OCI-M1 (cell line): ENCODE measurements at places on chromosomes 11 and 22.
A peak's percentile ranks its signal among the peaks of the same experiment; 100 is the strongest.

DNA sequence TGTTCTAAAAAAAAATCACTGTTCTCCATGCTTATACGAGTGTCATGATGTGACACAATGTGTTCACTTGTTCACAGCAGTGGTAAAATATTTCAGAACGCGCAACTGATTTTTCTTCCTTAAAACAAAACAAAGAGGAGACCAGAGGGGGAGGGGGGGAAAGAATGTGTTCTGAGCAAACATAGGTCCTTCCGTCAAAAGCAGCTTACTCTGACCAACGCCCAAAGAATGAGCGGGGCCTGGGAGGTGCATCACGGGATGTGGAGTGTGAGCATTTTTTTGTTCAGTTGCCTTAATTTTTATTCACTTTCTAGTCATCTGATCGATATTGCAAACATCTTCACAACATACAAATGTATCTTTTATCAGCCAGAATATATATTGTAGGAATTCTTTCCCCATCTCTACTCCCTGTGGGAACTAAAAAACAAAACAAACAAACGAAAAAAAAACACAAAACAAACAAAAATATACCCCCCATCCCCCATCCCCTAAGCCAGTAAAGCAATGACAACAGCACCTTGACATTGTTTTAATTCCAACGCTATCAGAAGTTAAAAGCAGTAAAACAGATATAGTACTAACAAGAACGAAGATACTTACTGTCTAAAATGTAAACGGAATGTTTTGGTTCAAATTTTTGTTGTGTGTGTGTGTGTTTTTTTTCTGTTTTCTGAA is 43.3 kb downstream of the BDNF start:
- DNase-seq, result no peak

DNA sequence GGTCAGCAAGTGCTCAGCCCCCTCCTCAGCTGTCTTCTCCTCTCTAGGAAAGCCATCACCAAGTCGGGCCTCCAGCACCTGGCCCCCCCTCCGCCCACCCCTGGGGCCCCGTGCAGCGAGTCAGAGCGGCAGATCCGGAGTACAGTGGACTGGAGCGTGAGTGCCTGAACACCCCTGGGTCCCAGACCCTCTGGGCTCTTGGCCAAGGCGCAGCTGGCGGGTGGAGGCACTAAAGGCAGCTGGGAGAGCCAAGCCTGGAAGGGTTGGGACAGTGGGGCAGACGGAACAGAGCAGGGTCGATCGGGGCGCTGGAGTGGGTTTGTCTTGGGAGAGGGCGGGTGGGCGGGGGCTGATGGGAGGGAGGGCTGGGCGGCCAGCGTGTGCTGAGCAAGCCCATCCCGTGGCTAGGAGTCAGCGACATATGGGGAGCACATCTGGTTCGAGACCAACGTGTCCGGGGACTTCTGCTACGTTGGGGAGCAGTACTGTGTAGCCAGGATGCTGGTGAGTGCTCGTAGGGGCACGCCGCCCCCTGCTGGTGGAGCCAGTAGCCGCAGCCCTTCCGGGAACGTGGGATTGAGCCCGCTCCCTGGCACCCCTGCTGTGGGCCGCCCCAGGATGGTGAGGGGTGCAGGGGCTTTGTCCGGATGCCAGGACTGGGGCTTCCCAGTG is 14.1 kb upstream of the MDK start:
- DNase-seq, result peak; percentile 58

GRCh38 chr11:133719532-133720235 is 125.6 kb downstream of the SPATA19 start:
- no peak for DNase-seq

DNA sequence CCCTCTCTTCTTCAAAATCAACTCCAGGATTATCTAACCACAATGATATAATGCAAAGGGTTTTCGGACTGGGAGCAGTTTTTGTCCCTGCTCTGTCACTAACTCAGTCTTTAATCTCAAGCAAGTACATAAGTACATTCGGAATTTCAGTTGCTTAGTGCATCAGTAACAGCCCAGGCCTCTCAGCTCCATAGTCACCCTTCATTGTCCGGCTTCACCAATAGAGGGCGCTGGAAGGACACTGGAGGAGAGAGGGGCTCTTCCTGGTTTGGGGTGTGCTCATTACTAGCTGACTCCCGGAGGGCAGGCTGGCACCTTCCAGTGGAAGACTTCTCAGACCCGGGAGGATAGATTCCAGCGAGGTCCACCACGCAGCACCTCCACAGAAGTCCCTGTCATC is 90.4 kb upstream of the PDGFD start:
- DNase-seq, result peak; percentile 39

DNA sequence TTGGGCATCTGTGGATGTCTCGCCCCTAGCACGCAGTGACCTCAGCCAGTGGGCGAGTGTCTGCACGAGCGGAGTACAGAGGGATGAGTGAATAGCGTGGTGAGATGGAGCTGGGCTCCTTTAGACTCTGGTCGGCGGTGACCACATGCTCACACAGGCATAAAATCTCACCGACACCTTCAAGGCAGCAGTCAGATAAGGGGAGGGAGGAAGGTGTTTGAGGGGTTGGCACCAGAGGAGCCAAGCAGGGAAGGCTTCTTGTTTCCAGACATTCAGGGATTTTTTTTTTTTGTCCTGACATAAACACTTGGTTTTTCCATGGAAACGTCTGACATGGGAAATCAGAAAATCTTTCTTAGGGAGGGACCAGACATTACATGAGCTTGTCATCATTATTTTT is 35.8 kb downstream of the GRIK4 start:
- DNase-seq, result no peak

GRCh38 chr22:29090039-29090438 is 17.2 kb downstream of the KREMEN1 start:
- no peak for DNase-seq

DNA sequence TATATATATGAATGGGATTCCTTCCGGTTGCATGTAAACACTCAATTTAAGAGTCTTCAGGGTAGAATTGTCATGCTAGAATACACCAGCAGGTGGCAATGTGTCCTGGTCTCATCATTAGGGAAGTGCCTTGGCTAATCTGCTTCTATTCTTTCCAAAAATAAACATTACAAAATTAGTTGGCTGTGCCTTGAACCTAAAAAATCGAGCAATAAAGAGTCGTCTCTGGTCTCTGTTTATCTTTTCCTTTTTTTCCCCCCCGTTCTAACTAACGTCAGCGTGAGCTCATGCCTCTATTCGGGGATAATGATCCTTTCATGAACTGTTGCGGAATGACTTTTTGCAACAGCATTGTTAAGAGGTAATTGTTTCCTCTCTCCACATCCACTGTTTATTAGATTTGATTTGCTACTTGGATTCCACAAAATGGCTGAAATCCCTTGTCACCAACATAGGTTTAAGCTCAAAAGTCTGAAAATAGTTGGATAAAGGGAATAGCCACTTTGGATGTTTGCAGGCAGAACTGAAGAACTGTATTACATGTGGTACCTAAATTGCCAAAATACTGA is 1.2 kb upstream of the ARHGEF12 start:
- DNase-seq, result peak; percentile 97

- DNase-seq, result no peak
Observed at GRCh38 chr22:28172892-28173670, 254.0 kb upstream of the PITPNB start.

- no peak for DNase-seq
Observed at GRCh38 chr11:127844876-127845275, 742.5 kb downstream of the ETS1 start.

- no peak for DNase-seq
Observed at GRCh38 chr22:28658448-28658847, 21.2 kb downstream of the TTC28 start.

- no peak for DNase-seq
Observed at GRCh38 chr11:9446230-9446629, 14.6 kb upstream of the ZNF143 start.

GRCh38 chr11:73983741-73984538 is 1.3 kb upstream of the UCP2 start:
- peak; percentile 83 for DNase-seq

GRCh38 chr11:10309163-10310093 is 4.6 kb downstream of the ADM start:
- DNase-seq, result peak; percentile 21

DNA sequence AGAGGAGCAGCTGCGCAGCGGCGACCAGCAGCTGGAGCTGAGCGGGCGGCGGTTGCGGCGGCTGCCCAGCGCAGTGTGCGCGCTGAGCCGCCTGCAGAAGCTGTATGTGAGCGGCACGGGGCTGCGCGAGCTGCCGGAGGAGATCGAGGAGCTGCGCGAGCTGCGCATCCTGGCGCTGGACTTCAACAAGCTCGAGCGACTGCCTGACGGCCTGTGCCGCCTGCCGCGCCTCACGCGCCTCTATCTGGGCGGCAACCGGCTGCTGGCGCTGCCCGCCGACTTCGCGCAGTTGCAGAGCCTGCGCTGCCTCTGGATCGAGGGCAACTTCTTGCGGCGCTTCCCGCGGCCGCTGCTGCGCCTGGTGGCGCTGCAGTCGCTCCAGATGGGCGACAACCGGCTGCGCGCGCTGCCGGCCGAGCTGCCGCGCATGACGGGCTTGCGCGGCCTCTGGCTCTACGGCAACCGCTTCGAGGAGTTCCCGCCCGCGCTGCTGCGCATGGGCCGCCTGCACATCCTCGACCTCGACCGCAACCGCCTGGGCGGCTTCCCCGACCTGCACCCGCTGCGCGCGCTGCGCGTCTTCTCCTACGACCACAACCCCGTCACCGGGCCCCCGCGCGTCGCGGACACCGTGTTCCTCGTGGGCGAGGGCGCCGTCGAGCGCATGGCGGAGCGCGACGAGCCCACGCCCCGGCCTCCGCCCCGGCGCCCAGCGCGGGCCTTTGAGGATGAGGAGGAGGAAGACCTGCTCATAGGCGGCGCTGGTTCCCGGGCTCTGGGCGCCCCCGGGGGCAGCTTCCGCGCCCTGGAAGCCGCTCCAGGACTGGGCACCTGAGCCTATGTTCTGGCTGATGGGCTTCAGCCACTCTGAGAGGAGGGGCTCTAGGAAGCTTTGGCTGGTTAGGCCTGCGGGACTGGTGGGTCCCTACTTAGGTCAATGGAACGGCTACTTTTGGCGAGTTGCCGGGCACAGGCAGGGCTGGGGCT is 787 bp downstream of the LRRC10B start:
- no peak for DNase-seq

- DNase-seq, result no peak
Observed at GRCh38 chr11:129144256-129144655, 47.9 kb downstream of the ARHGAP32 start.

- DNase-seq, result no peak
Observed at GRCh38 chr11:112962579-112963367, 1.6 kb downstream of the NCAM1 start.

GRCh38 chr11:108121274-108122155 is at the start of gene ACAT1:
ACAT1 (plus strand) TSS chr11:108121567; CDS start chr11:108121607, 40 bp downstream.
- peak; percentile 85 for DNase-seq

GRCh38 chr11:62115085-62115694 is 8.6 kb upstream of the INCENP start:
- DNase-seq, result no peak

DNA sequence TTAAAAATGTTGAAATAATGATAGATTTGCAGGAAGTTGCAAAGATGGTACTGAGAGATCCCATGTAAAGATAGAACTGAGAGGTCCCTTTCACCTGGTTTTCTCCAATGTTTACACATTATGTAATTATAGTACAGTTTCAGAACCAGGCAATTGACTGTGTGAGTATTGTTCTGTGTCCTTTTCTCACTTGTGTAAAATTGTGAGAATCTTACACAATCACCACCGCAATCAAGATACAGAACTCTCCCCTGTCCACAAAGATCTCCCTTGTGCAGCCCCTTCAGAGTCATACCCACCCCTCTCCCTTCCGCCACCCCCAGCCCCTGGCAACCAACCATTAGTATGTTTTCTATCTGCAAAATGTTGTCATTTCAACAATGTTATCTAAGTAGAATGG is 119.8 kb upstream of the NAV2 start:
- DNase-seq, result no peak

DNA sequence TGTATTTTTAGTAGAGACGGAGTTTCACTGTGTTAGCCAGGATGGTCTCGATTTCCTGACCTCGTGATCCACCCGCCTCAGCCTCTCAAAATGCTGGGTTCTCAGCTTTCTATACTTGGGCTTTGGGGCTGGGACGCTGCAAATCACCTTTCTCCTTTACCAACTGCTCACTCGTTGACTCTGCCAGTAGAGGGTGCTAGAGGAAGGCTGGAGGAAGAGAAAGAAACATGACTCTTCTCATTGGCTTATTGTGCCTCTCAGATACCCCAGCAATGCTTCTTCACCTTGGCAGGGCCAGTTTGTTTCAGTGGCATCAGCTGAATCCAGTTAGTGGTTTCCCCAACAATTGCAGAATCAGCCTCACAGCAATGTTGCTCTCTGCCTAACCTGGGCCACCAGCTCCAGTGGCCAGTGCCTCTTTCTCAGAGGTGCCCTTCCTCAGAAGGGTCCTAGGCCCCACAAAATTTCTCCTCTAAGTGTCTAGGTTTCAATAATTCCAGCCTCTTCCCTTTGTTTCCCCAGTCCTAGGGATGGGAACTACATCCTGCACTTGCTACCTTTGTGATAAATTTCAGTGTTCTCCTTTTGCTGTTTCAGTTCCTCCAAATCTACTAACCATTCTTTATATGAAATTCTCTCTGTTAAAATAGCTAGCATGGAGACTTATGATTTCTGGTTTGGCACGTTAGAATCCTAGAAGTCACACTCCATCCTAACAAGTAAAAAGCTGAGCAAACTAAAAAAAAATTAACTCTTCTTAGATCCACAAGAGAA is 71.5 kb upstream of the VSTM5 start:
- DNase-seq, result peak; percentile 89

- DNase-seq, result no peak
Observed at GRCh38 chr11:111812211-111812610, 46.0 kb upstream of the PPP2R1B start.

DNA sequence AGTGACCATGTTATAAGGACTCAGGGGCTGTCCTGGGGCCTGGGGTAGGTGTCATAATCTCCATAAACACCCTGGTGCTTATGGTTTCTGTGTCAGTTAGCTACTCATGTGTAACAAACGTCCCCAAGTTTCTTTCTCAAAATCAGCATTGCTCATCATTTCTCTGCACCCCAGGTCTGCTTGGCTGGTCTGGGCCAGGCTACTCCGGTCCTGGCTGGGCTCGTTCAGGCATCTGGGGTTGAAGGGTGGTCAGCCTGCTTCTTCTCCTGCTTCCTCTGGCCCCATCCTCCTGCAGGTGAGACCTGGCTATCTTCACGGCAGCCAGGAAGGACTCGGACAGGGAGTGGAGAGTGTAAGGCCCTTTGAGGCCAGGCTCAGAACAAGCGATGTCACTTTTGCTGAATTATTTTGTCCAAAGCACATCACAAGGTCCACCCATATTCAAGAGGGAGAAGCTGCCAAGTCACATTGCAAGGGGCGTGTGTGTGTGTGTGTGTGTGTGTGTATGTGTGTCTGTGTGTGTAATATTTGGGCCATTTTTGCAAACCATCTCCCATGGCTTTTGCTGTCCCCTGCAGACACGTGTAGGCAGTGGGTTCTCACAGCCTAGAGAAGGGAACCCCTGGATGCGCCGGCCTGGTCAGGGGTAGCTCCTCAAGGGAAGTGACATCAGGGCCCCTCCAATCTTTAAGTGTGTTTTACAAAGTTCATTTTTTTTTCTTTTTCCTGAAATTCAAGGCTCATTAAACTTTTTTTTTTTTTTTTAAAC is 535.8 kb downstream of the TBC1D22A start:
- no peak for DNase-seq

DNA sequence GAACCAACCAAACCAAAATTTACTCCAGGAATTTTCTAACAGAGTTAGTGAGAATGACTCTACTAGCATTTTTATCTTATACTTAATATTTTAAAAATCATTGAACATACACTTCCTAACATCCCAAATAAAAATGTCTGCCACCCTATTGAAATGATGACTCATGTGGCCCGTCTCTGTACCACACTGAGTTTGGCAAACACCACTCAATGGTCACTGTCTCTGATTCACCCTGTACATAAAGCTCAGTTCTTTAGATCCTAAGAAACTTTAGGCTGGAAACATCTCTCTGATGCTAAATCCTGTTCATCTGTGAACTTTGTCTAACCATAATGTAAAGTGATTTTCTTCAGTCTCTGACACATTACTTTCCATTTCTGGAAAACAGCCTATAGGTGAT is 182.0 kb downstream of the CWF19L2 start:
- no peak for DNase-seq
